ENCODE measurements at places on chromosomes 7 and 10.

- peak; percentile 31 for DNase-seq
Observed at GRCh38 chr7:25857376-25858067, 294.5 kb upstream of the NFE2L3 start.

GRCh38 chr10:77641788-77642397 lies 4.3 kb upstream of the KCNMA1 start:
- DNase-seq: peak; percentile 20

DNA sequence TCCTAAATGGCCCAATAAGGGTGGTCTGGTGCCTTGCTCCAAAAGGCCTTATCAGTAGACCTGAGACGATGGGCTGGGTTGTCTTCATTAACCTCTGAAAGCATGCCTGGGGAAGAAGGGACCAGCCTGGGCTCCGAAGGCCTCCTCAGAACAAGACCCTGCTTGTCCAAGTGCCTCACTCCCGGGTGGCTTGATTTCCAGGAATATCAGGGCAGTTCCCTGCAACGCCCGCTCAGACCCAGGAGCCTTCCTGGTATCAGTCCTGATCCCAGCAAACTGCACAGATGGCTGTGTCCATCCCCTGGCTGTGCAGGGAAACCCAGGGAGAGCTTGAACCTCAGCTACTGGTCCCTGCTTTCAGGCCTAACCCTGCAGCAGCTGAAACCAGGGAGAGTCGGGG lies 49.9 kb upstream of the CUX1 start:
- DNase-seq: no peak

- DNase-seq: no peak
Observed at GRCh38 chr10:100881556-100882213, 31.1 kb upstream of the SLF2 start.

DNA sequence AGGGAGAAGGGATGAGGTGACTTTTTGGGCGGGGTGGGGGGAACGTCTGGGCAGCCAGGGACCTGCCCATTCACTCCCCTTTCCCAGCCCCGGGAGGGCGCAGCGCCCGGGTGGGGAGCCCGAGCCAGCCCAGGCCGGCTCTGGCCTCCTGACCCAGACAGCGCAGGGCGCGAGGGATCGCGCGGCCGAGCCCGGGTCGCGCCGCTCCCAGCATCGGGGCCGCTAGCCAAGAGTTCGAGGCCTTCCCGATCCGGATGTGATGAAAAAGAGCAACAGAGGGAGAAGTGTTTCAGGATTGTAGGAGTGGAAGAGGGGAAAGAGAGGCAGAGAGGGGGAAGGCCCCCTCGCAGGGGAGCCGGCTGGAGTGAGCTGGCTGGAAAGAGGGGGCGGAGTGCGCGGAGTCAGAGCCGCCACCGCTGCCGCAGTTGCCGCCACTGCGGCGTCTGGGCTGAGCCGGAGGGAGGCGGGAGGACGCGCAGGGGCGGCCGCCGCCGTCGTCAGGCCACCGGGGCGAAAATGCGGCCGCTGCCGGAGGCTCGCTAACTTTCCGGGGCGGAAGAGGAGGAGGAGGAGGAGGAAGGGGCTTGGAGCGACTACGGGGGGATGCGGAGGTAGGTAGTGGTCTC lies at the start of gene MDFIC:
Gene MDFIC, plus strand, starts transcription at position 69 of the 626 bp plus-strand sequence. CDS start 940 bp downstream, outside the sequence.
- no peak for DNase-seq

DNA sequence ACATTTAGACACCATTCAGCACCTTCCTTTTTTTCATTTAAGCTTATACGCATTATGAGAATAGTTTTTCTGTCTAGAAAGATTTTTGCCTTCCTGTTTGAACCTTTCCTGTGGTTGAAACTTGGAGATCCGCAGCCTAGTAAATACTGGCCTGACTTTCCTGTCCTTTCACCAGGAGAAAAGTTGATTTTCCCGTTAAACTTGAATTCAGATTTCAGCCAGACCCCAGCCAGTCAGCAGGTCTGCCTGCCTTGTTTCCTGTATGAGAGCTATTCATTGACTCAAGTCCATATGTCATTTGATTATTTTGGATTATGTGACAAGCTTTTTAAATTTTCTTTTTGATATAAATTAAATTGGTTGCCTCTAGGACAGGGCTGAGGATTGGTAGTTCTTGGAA lies 71.5 kb downstream of the EVX1 start:
- peak; percentile 33 for DNase-seq
